AML-193 (cell line): ENCODE measurements at places on chromosomes 2 and 18.

- DNase-seq, result no peak
Measured at GRCh38 chr2:36348721-36349120, 6.9 kb upstream of the CRIM1 start.

- DNase-seq, result no peak
Measured at GRCh38 chr2:205451901-205452512, 230.3 kb upstream of the NRP2 start.

DNA sequence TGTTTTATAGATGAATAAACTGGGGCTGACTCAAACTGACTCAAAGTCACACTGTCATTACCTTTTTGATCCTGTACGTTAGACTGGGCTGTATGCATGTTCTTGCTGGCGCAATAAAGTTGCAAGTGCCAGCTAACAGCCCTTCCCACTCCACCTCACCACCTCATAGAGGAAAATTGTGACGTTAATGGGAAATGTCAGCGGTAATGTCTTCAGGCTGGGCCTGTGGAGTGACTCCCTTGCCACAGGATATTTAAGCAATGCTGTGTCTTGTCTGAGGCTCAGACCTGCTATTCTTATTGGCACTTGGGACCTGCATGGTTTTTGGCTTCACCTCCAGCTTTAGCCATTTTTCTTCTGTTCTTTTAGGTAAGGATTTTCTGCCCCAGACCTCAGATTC, 25.2 kb upstream of the CASP10 start:
- peak; percentile 78 for DNase-seq

DNA sequence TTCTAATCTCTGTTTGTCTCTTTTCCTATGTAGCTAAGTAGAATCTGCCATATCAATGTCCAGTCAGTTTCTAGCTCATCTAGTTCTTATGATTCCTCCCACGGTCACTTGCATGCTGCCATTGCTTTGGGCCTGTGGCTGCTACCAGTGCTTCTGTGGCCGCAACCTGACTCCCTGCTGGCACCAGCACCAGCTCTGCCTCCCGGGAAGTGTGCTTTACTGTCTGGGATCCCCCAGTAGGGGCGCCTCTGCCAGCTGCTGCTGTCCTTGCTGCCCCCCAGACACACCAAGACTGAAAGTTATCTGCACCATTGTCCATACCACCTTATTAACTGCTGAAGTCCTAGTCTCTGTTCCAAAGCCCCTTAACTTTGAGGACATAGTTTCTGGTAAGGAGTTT, 56.3 kb downstream of the RAPGEF4 start:
- no peak for DNase-seq

DNA sequence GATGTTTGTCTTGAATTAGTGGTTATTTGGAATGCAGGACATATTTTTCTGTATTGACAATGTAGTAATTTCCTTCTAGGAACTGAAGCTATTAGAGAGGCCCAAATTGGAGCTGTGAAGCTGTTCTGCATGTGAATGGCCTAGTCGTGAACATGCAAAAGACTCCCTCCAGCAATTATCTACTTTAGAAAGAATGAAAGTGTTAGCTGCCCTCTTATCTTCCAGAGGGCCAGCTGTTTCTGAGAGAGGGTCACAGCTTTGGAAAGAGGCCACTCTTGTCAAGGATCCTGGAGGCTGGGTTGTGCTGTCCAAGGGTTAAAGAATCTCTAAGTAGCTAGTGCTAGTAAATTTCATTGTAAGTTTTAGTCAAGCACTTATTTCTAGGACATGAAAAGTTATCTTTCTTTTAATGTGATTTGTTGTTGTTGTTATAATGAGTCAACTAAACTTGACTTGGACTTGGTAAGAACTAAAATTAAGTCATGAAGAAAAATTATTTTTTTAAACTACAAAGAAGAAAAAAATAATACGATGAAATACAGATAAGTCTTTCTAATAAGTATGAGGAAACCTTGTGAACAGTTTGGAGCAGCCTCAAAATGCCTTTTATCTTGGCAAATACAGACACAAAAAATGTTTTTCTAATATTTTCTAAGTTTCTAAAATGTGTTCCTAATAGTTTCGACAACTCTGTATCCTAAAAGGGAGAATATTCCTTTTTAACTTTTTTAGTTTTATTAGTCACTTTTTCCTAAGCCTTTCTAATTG, 36.8 kb downstream of the DPP4 start:
- no peak for DNase-seq
